Upper lobe of left lung (tissue), 6 donors: ENCODE measurements at places on chromosomes 1 and 21. TPM values are rescaled to one million over a fixed set of nuclear protein-coding genes. Genes with fewer than 3 reads are reported as not detected.

MRAP gene
- total RNA-seq, result not detected

GRCh38 chr1:115402753-115403184, 64.7 kb upstream of the NGF start:
- no peaks in the 10 kb centered on the region for H3K4me1 ChIP-seq
- no peaks in the 10 kb centered on the region for H3K27me3 ChIP-seq
- H3K36me3 ChIP-seq, result no peaks in the 10 kb centered on the region
- H3K27ac ChIP-seq, result no peak overlapping the region
- H3K4me3 ChIP-seq, result no peak overlapping the region

- no peaks in the 10 kb centered on the region for H3K4me1 ChIP-seq
- peaks cover 18% of the 10 kb centered on the region for H3K36me3 ChIP-seq
- DNase-seq, result no peak
- H3K27ac ChIP-seq, result no peak overlapping the region
These were observed 9.5 kb upstream of the YRDC start for GRCh38 chr1:37817481-37817880.

- DNase-seq, result no peak
- no peak overlapping the region for H3K4me3 ChIP-seq
- no peaks in the 10 kb centered on the region for H3K4me1 ChIP-seq
- H3K36me3 ChIP-seq, result no peaks in the 10 kb centered on the region
- no peaks in the 10 kb centered on the region for H3K27me3 ChIP-seq
These were observed 154.5 kb upstream of the OLFM3 start for GRCh38 chr1:102151242-102151641.

SYNC gene
- total RNA-seq, result 33.5 TPM

DNA sequence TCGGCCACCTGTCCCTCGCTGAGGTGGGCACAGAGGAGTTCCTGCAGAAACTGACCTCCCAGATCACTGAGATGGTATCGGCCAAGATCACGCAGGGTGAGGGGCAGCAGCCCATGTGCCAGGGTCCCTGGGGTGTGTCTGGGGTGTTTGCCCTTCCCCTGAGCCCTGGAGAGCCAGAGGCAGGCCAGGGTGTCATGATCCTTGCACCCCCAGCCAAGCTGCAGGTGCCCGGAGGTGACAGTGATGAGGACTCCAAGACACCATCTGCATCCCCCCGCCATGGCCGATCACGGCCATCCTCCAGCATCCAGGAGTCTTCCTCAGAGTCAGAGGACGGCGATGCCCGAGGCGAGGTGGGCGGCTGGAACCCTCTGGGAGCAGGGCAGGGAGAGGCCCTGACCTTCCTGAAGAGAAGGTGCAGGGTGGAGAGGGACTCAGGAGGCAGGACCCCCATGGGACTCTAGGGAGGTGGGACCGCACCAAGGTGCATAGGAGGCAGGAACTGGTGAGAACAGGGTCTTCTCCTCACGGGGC, 69.5 kb downstream of the TRIM11 start:
- peak; percentile 18 for DNase-seq
- no peaks in the 10 kb centered on the region for H3K4me1 ChIP-seq
- H3K4me3 ChIP-seq, result no peak overlapping the region
- peaks cover 18% of the 10 kb centered on the region for H3K36me3 ChIP-seq

S100A5 gene
- not detected for total RNA-seq

F13B gene
- total RNA-seq, result not detected

GRCh38 chr21:37045149-37045548, 27.7 kb downstream of the PIGP start:
- H3K36me3 ChIP-seq, result no peaks in the 10 kb centered on the region
- no peak for DNase-seq
- H3K27me3 ChIP-seq, result no peaks in the 10 kb centered on the region
- no peak overlapping the region for H3K4me3 ChIP-seq

RBM11 gene
- total RNA-seq, result 1.4 TPM

DNA sequence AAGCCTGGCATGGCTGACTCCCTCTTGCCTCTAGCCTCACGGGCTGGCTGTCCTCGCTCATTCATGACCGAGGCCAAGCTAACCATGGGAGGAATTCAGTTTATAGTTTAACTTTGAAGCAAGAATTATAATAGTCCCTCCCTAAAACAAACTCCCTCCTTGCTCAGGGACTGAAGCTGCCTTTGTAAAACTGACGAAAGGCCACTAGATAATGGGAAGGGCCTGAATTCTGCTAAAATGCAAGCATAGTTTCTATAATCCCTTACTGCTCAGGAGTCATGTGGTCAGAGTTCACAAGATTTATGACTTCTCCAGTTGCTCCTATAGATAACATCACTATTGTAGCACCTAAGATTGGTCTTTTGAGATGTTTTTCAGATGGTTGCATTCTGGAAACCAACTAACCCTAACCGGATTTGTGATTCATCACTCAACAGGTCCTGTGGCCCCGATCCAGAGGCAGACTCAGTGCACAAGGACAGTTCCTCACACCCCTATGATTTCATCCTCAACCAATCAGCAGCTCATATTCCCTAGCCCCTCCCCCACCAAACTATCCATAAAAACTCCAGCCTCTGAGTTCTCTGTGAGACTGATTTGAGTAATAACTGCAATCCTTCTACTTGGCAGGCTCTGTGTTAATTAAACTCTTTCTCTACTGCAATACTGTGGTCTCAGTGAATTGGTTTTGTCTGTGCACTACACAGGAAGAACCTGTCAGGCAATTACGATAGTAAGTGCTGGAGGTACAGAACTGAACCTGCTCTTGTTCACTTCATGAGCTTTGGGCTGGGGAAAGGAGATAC, 26.4 kb downstream of the HHIPL2 start:
- no peaks in the 10 kb centered on the region for H3K36me3 ChIP-seq
- H3K4me1 ChIP-seq, result no peaks in the 10 kb centered on the region
- no peak overlapping the region for H3K4me3 ChIP-seq
- no peak overlapping the region for H3K27ac ChIP-seq
- no peak for DNase-seq

GRCh38 chr1:190000365-190000872, 477.2 kb downstream of the BRINP3 start:
- H3K4me3 ChIP-seq, result no peak overlapping the region
- no peak overlapping the region for H3K27ac ChIP-seq
- H3K27me3 ChIP-seq, result no peaks in the 10 kb centered on the region
- no peak for DNase-seq
- no peaks in the 10 kb centered on the region for H3K4me1 ChIP-seq

LHX8 gene
- total RNA-seq, result not detected

GRCh38 chr1:198887866-198888265, 249.0 kb downstream of the PTPRC start:
- H3K27ac ChIP-seq, result no peak overlapping the region

DNA sequence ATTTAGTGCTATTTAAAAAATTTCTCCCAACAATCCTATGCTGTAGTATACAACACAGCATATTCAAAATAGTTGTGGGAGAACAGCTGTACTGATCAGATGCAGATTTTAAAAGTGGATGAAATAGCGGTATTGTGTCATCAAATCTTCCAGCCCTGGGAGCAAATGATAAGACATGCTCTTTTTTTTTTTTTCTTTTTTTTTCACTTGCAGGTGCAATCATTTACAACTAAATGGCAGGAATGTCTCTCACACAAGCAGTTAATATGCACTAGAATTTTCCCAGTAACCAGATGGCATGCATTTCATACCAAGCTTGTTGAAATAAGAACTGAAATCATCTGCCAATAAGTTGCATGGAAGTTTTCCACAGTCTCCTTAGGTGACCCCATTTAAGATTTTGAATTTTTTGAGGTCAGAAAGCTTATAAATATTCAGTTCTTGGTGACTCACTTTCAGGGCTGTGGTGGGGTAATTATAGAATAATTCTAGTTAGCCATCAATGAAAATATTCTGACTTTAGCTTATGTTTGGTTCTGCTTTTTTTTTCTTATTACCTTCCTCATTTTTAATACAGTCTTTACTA, 623.9 kb upstream of the NR5A2 start:
- no peaks in the 10 kb centered on the region for H3K36me3 ChIP-seq
- no peaks in the 10 kb centered on the region for H3K4me1 ChIP-seq
- H3K27ac ChIP-seq, result no peak overlapping the region
- DNase-seq, result no peak
